ENCODE measurements at places on chromosomes 16 and 17. TPM values are rescaled to one million over a fixed set of nuclear protein-coding genes. Genes with fewer than 3 reads are reported as not detected.
A peak's percentile ranks its signal among the peaks of the same experiment; 100 is the strongest.

Gene MARVELD3
- 12.5 TPM for total RNA-seq

Gene TERB1
- total RNA-seq, result 1.0 TPM

Gene NBR1
- 84.7 TPM for total RNA-seq

Gene MPP2
- total RNA-seq, result 9.8 TPM

Gene HAGHL
- 7.9 TPM for total RNA-seq

Gene TBC1D28
- not detected for total RNA-seq

- no peak for DNase-seq
Observed at GRCh38 chr17:33052856-33053255, 61.2 kb downstream of the SPACA3 start.

- no peak for DNase-seq
Observed at GRCh38 chr17:52110923-52111581, 47.5 kb downstream of the CA10 start.

GRCh38 chr17:68399638-68400403 is 57.5 kb downstream of the WIPI1 start:
- peak; percentile 35 for DNase-seq

- DNase-seq, result no peak
Observed at GRCh38 chr16:12721841-12722421, 81.8 kb downstream of the CPPED1 start.

DNA sequence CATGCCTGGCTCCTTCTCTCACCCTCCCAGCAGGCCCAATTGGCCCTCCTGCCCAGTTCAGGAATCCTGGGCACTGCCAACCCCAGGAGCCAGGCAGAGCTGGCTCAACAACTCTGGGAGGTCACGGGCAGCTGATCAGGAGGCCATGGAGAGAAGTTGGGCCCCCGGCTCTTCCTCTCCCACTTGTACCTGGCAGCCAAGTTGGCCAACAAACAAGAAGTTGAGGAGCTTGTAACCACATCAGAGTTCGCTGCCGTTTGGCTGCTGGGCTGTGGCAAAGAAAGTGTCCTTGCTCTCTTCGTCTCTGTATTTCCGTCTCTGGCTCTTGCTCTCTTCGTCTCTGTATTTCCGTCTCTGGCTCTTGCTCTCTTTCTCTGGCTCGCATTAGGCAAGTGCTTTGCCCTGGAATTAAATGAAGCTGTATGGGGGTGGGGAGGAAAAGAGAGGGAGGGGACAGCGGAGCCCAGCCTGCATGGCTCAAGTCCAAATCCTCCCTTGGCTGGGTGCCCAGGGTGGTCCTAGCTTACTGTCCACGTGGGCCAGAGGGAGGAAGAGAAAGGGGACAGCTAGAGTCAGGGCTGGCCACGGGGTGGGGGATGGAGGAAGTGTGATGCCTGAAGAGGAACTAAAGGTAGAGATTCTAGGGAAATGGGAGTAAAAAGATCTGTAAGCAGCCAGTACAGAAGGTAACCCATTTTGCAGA is 7.8 kb upstream of the TMEM132E start:
- no peak for DNase-seq

DNA sequence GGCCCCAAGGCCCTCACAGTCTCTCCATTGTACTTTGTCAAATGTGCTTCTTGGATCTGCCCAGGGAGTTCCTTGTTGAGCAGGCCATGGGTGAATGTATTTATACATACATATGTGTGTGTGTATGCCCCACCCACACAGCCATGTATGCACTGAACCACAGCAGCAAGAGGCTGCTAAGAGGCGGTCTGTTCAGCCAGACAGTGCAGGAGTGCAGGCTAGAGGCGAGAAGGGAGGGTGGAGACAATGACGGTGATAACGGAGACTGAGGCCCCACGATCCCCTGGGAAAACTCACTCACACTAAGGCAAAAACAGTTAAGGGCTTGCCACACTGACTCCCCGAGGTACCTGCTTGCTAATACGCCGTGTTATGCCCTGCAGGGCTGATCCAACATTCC is 151.0 kb upstream of the CDC42EP4 start:
- no peak for DNase-seq

DNA sequence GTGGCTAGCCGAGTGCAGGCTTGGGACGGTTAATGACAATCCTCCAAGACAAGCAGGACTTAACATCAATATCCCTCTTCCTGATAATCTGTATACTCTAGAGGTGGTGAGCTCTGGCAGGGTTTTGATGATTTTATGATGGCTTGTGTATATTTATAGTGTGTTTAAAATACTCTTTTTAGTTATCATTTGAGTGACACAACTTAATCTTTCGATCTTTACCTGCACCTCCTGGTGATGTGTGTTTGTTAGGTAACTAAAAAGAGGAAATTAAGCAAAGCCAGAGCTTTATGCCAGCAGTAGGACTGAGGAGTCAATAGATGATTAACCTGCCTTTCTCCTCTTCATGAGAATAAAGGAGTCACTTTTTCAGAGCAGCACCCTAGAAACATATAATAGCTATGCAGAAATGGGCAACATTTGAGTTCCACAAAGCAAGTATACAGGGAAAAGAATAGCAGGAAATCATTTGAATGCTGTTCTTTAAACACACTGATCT is 210.5 kb downstream of the IRX3 start:
- DNase-seq, result no peak
